NCI-H69 (cell line): ENCODE measurements at places on chromosomes 6 and 20.

- DNase-seq = no peak
Observed at GRCh38 chr20:21258411-21258810, 44.7 kb upstream of the XRN2 start.

- DNase-seq = no peak
Observed at GRCh38 chr20:47907031-47907675, 121.9 kb upstream of the SULF2 start.

DNA sequence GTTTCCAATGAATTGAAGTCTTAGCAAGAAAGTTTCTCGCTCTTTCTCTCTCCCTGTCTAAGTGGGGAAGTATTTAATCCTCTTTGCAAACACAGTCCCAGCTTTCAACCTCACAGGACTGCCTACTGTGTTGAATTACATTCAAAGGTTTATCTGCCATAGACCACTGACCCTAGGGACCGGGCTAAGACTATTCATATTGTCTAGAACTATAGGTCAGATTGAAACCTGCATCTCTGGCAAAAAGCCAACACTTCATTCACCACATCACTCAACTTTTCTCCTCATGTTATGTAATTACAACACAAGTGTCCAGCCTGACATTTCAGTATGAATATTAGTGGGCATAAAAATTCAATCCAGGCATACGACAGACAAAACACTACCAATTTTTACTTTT, 314.7 kb upstream of the RSPO3 start:
- peak; percentile 52 for DNase-seq

DNA sequence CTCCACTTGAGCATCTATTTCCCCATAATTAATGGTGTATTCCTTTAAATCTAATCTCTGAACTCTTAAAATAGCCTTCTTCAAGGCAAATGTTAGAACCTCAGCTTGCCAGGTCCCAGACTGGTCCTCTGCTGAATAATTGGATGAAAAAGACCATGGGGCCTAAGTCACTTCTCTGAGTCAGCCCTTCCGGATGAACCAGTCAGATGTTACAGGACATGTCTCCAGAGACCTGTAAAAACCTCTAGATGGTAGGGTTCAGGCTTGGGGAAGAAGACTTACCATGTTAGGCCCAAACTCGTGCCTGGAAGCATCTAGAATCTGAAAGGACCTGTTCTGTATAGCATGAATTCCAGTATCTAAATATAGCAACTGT, 97.3 kb downstream of the CDKAL1 start:
- DNase-seq = peak; percentile 72

- peak; percentile 19 for DNase-seq
Observed at GRCh38 chr20:24834310-24834709, 114.8 kb upstream of the CST7 start.

GRCh38 chr6:158303210-158303731, 9.0 kb upstream of the TULP4 start:
- DNase-seq = no peak

GRCh38 chr20:58908221-58908620, 55.7 kb downstream of the GNAS start:
- DNase-seq = no peak

- DNase-seq = peak; percentile 61
Observed at GRCh38 chr6:137873273-137873762, 6.3 kb downstream of the TNFAIP3 start.

GRCh38 chr6:161228096-161228495, 45.8 kb downstream of the AGPAT4 start:
- no peak for DNase-seq

DNA sequence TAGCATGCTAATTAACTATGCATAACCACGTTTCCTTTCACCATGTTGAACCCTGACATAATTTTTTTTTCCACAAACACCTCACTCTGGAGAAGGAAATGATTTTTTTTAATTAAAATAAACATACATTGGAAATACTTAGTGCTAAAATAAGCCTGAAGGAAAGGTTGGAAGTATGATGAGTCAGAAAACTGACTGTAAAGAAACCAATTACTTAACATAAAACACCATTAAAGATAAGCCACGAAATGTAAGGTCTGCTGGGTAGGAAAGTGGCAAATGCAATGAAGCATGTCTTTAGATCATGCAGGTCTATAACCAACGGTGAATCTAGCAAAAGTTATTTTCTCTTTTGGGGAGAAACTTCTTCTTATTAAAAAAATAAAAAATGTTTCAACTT, 47.5 kb downstream of the OPRM1 start:
- no peak for DNase-seq

DNA sequence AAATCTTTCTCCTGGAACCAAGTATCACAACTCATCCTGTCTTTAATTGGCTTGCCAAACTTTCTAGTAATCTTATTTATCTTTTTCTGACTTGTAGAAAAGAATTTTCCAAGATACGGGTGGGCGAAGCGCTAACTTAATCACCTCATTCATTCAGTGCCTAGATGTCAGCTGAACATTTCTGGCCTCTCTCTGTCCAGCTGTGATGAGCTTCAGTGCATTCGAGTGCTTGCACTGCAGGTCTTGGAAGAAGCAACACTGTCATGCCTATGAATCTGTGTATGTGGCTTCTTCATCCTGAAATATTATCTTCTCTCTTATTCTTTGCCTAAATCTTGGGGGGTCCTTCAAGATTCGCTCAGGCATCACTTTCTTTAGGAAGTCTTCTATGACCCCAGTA, 16.3 kb upstream of the ENPP1 start:
- no peak for DNase-seq

DNA sequence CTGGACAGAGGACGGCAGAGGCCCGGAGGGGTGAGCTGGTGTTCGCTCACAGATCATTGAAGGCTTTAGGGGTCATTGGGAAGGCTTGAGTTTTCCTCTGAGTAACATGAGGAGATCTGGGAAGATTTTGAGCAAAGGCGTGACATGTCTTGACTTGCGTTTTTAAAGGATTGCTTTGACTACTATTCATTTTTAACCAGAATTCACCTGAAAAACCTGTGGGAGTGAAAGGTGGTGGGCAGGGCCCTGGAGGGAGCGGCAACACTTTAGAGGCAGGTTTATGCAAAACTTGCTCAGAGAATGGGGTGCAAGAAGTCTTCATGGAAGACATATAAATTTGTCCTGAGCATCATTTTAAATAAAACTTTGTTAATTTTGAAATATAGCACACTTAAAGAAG, 72.2 kb upstream of the EEF1E1 start:
- DNase-seq = no peak

GRCh38 chr6:50096296-50096695, 46.6 kb upstream of the DEFB112 start:
- DNase-seq = no peak

GRCh38 chr6:133752129-133752528, 136.8 kb upstream of the TCF21 start:
- no peak for DNase-seq

GRCh38 chr20:24148372-24148771, 159.8 kb upstream of the GGTLC1 start:
- no peak for DNase-seq

- no peak for DNase-seq
Observed at GRCh38 chr6:24245275-24245674, 112.6 kb downstream of the DCDC2 start.

DNA sequence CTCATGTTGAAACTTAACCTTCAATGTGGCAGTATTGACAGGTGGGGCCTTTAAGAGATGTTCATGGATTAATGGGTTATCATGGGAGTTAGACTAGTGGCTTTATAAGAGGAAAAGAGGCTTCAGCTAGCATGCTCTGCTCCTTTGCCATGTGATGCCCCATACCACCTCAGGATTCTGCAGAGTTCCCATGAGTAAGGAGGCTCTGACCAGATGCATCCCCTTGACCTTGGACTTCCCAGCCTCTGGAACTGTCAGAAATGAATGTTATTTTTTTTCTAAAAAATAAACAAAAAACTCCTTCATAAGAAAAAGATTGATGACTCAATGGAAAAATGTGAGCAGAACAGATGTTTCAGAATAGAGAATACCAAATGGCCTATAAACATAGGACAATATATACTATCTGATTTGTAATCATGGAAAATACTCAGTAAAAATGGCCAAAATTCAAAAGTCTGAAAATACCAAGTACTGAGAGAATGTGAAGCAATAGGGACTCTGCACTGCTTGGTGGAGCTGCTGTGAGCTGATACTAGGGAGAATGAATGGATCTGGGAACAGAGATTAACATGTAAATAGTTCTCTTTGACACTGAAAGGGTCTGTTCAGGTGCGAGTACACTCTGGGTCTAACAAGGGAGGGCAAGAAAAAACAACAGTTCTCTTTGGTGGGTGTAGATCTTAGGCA, 7.4 kb upstream of the TRIM39 start:
- no peak for DNase-seq

DNA sequence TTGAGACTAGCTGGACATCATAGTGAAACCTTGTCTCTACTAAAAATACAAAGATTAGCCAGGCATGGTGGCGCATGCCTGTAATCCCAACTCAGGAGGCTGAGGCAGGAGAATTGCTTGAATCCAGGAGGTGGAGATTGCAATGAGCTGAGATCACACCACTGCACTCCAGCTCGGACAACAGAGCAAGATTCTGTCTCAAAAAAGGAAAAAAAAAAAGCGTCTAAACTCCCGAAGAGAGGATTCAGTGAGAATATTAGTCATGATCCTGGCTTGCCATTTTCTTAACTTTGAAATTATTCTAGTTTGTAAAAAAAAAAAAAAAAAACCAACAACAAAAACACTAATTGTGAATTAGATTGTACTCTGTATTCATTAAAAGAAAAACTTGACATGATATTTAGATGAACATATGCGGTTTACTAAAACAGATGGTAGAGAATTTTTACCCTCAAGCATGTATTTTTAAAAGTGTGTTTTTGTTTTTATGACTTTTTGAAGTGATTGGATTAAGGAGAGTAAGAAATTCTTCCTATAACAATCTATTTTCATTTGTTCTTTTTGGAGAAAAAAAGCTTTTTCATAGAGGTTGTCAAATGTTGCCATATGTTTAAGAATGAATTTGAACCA, 80.7 kb downstream of the UST start:
- DNase-seq = no peak

DNA sequence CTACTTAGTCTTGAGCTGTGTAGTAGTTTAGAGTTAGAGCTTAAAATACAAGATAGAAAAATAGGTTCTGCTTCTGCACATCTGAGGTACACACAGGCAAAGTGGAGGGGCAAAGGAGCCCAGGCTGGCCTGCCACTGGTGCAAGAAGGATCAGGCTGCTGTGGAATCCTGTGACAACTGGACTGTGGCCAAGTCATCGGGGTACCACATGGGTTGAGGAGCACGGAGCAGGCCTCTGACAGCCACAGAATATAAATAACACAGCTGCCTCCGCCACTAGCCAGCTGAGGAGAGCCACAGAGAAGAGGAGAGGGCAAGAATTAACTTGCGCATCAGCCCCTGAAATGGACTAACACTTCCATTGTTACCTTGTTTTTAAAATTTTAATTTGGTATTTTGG, 206.0 kb upstream of the MARCKS start:
- DNase-seq = no peak

DNA sequence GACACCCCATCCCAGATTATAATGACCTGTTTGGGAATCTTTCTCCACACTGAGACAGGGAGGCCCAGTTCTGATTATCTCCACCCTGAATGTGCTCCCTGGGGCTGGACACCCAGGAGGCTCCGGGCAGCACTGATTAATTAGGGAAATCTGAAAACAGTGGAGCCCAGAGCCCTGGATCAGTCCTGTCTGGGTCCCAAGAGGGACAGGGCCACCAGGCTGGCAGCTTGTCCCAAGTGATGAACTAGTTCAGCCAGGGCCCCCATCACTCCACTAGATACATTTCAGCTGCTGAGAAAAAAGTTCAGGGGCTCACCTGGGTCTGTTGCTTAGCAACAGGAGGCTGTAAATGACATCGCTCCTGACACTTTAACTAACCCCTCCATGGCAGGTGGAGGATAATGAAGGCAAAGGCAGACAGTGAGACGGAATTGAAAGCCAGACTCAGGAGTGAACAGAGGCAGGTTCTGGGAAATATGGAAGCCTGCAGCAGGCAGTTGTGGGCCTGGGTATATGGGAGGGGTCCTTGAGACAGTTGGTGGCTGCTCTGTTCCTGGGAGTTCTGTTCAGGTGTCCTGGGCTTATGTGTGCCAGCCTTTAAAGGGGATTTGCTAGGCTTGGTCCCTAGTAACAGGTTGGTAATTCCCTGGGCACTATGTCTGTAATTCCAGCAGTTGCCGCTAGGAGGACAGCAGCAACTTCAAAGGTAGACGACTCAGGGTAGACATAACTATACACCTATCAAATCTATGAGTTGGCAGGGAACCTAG, 78.3 kb upstream of the CTNNBL1 start:
- DNase-seq = peak; percentile 21

GRCh38 chr20:9928281-9928737, 89.4 kb upstream of the PAK5 start:
- DNase-seq = no peak

DNA sequence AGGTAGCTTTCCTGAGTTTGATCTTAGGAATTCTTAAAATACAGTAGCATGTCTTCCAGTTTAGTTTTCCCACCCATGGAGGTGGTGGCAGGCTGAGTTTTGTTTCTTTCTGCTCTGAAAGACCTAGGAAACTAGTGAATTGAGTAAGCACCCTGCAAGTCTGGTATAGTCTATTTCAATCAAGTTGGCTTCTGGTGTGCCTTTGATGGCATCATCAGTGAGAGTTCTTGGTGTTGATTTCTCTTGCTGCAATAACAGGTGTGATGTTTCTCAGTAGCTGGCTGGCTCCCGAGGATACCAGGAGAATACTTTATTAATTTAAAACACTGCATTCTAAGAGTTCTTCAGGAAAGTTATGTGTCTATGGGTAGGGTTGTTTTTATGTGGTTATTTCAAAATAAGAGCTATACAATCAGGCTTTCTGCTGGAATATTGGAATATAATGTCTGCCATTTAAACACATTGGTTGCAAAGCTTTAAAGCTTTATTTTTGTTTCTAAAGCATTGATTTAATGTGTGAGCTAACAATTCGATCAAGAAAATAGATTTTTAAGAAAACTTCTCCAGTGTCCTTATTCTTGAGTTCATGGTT, 19.0 kb downstream of the VAPB start:
- DNase-seq = no peak

DNA sequence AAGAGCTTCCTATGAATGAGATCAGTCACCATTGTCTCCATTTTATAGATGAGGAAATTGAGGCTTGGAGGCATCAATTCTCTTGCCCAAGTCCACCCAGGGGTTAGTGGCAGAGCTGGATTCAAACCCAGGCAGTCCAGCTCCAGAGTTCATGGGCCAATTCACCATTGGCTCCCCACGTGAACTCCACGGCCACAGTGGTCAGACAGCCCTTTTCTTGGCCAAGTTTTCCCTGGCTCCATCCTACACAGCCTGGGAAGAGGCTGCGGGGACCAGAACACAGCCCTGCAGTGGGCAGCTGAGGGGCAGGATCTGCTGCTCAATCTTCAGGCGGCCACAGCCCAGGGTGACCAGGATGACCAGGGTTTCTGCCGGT, 20.5 kb downstream of the TGM2 start:
- DNase-seq = no peak

DNA sequence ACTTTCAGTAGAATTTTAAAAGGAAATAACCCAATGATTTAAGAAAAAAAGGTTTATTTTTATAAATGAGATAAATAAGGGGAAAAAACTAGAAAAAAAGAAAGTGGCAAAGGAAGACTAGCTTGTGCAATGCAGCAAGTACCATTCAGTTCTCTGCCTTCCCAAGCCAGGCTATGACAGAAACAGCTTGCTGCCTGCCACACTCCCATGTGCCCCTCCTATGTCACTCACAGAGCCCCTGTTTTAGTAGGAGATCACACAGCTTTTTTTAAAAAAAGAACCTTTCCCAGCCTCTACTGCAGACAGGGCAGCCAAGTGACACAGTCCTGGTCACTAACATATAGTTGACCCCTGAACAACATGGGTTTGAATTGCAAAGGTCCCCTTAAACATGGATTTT, 13.5 kb downstream of the TBC1D7 start:
- DNase-seq = no peak

GRCh38 chr6:34242252-34243130, 5.8 kb downstream of the HMGA1 start:
- DNase-seq = no peak
